NCI-H2081 treated with DMSO at 0.1 percent for 48 hours (cell line): ENCODE measurements at places on chromosomes 5 and 9.

DNA sequence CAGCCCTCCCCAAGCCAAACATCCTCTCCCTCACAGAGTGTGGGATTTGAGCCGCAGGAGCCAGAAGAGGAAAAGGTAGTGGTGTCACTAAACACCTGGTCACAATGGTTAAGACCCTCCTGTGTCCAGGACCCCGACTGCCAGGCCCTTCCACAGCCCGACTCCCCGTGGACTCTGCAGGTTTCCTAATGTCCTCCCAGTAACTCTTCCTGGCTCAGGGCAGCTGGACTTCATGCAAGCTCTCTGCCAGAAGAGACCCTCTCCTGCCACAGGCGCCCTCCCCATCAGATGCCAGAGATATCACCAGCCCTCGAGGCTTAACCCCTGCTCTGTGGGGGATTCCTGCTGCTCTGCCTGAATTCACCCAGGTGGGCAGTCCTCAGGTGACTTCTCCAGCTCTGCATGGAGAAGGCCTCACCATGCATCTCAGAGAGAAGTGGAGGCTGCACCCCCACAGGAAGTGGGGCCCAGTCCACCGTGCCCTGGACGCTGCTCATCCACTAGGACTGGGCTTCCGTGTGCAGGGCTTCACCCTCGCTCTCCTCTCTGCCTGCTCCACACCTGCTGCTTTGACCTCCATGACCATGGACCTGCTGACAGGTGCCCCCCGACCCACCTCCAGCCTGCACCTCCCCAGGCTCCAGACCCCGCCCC, 111.2 kb downstream of the ADAMTS2 start:
- DNase-seq, result no peak

DNA sequence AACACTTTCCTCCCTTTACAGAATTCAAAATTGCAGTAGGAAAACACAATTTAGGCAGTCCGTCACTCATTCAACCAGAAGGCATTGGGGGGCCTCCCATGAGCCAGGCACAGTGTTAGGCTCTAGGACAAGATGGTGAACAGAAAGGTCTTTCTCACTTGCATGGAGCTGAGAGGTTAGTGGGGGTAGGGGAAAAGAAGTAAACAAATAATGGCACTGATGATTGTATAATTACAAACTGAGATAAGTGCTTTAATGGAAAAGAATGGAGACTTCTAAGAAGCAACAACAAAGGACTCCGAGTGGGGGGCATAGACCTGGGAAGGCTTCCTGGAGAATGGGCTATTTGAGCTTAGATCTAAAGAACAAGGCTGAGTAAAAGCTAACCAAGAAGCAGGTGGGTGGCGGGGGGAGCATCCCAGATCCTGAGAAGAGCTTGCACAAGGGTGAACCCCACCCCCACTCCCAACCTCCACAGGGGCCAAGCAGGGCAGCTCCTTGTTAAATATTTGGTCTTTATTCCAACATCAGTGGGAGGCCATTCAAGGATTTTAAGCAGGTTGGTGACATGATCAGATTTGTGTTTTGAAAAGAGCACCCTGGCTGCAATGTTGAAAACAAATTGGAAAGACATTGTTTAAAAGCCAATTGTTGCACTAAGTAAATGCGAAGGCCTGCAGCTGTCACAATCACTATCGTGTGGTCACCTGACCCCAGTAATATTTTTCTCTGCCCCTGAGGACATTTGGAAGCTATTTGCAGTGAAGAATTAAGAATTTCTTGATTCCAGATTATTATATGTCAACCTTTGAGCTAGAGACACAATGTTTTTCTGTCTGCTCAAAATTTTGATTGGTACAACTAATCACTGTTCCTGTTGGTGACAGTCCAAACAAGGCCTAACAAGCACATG, 73.9 kb upstream of the EFNA5 start:
- DNase-seq, result no peak

DNA sequence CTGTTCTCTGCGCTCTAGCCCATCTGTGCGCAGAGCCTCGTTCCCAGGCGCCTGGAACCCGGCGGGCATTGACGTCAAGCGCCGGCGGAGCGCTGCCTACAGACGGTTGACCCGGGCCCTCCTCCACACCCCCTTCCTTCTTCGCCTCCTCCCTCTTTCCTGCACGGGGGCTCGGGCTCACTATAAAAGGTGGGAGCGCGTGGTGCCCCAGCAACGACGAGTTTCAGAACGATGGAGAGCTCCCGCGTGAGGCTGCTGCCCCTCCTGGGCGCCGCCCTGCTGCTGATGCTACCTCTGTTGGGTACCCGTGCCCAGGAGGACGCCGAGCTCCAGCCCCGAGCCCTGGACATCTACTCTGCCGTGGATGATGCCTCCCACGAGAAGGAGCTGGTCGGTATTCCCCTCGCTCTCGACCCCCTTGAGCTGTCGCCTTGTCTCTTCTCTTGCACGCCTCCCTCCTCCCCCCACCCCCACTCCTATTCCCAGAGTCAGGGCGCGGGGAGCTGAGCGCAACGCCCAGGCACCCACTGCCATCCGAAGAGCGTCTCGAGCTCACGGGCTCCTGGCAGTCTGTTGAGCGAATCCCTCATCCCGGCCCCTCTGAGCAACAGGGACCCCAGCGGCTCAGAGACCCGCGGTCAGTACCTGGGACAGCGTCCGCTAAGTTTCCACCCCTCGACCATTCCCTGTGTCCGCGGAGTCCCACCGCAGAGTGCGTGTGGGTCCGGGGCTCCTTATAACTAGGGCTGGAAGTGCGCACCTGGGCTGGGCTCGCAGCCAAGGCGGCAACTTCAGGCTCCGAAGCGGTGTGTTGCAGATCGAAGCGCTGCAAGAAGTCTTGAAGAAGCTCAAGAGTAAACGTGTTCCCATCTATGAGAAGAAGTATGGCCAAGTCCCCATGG, at the start of gene CARTPT:
Gene CARTPT, plus strand, starts transcription at position 213 of the 902 bp plus-strand sequence. Its CDS starts 19 bp downstream, at position 232.
- DNase-seq, result no peak

DNA sequence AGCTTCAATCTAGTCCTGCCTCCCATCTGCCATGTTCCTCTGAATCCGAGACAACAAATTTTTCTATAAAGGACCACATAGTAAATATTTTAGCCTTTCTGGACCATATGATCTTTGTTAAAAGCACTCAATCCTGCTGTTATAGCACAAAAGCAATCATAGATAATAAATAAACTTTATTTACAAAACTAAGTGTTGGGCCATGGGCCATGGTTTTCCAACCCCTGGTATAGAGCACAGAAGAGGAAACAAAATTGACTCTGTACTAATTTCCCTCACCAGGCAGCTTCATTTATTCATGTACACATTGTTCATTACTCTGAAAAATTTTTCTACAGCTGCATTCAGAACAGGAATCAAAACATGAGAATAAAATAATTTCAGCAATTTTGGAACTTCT, 288.9 kb downstream of the AGTPBP1 start:
- DNase-seq, result peak; percentile 8

- DNase-seq, result no peak
Measured at GRCh38 chr9:99070681-99071080, 34.2 kb upstream of the TGFBR1 start.

DNA sequence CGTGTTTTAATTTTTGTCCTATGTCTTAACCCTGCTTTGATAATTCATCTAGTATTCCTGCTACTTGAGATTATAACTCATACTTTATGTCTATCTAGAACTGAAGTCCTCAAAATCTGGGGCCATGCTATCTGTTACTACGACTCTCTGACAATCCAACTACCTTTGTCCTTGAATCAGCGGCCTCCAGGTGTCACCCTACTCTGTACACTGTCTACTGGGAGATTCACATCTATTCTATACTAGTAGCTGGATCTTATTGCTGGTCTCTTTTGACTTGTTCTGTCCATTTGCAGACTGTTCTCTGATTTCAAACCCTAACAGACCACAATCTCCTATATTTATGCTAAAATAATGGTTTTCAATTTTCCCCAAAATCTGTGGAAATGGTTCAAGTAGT, 225.5 kb upstream of the ELAVL2 start:
- no peak for DNase-seq

DNA sequence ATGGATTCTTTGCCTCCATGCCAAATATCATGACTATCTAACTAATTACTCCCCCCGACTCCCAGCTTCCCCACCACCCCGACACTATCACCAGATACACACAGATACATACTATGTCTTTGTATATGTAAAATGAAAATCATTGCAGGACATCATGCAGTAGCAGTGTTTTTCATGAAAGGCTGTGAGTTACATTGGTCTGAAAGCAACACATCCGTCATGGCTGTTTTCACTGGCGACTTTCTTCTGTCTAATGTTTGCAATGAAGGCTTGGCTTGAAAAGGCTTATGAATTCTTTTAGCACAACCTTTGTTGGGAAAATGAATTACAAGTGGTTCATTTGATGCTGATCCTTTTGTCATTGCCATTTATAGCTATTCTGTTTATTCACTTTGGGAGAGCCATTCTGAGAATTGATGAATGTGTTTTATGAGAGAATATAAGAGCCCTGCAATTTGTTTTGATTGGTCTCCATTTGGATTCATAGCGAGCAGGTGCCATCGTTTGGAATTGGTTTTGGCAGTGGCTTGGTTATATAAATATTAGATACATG, 103.4 kb downstream of the PIP5K1B start:
- DNase-seq, result peak; percentile 98

GRCh38 chr9:76766126-76766525, 1.9 kb downstream of the PCA3 start:
- DNase-seq, result no peak

DNA sequence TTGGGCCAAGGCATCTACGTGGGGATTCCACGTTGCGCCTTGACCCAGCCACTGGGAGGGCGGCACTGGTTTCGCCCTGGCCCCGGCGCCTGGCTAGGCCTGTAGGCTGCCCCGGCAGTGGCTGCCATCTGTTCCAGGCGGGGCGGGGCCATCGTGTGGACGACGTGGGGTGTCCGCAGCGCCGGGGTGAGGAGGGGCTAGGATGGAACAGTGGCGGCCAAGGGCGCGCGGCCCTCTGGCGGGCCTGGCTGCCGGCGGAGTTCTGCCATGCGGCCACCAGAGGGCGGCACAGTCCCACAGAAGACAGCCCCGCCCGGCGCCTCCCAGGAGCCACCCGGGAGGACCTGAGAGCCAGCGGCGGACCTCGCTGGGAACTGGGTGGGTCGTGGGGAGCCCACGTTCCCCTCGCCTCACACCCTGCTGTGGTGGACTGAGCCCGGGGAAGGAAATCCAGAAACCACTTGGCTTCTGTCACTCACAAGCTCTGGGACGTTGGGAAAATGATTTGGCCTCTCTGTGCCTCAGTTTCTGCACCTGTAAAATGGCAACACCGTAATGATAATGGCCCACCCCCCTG, 22.6 kb upstream of the RAPGEF1 start:
- no peak for DNase-seq

DNA sequence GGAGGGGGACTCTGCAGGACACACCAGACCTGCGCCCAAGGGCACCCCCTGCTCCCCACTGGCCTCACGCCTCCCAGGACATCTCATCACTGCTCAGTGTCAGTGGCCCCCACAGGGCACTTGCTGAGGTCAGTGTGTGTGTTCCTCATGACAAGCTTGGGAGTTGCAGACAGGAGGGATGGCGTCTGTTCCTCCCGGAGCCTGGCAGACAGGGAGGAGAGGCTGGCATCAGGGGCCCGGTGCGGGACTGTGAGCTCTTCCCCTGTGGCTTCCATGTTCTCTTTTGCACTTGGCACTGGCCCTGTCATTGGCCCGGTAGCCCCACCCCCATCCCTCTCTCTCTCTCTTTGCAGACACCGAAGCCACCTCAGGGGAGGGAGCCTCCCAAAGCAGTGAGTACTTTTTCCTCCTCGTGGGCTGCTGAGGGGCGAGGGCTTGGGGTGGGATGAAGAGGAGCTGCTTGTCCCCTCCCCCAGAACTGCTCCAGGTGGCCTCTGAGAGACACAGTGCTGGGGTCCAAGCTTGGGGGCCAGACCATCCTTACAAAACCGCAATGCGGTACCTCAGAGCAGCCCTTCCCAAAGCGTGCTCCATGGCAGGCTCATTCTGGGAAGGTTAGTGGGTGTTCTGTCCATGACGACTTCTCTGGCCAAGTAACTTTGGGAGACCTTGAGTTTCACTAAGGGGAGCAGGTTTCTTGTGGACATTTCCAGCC, 75.7 kb downstream of the AMBP start:
- no peak for DNase-seq

DNA sequence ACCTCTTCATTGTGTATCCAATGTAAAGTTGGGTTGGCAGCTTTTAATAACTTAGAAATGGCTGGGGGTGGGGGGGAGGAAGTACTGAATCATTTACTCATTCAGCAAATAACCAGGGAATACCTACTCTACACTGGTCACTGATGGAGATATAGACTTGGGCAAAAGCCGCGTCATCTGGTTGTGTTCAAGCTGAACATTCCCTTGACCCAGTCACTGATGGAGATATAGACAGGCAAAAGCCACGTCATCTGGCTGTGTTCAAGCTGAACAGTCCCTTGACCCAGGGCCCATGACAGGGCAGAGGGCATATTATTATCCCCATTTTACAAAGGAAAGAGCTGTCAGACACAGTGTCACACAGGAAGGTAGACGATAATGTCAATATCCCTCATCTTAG, 32.6 kb downstream of the FOXI1 start:
- DNase-seq, result no peak
